ENCODE measurements at places on chromosomes 7 and 10. TPM values are rescaled to one million over a fixed set of nuclear protein-coding genes. Genes with fewer than 3 reads are reported as not detected.

Gene GIMAP1
- total RNA-seq, result 14.3 TPM

Gene CHN2
- under 0.01 TPM for total RNA-seq

Gene KLF14
- total RNA-seq, result not detected

Gene PTN
- total RNA-seq, result 0.56 TPM

Gene MYL10
- total RNA-seq, result not detected

Gene ANKRD30A
- total RNA-seq, result not detected

Gene MAGI2
- 3.4 TPM for total RNA-seq

Gene ZWINT
- total RNA-seq, result 16.9 TPM

Gene CDC14C
- total RNA-seq, result not detected

Gene LHFPL3
- not detected for total RNA-seq

Gene SPDYE9
- total RNA-seq, result not detected

Gene KCNIP2
- 0.27 TPM for total RNA-seq

Gene OPN4
- total RNA-seq, result not detected

Gene UCN3
- total RNA-seq, result not detected

Gene DOCK4
- 199 TPM for total RNA-seq

Gene VWA2
- total RNA-seq, result not detected

Gene PRPS1L1
- total RNA-seq, result not detected

All from endothelial cell of coronary artery (primary cell).